ENCODE measurements at places on chromosomes 3 and 15. TPM values are rescaled to one million over a fixed set of nuclear protein-coding genes. Genes with fewer than 3 reads are reported as not detected.

DAZL gene
- total RNA-seq, result 0.25 TPM

CRABP1 gene
- 8.7 TPM for total RNA-seq

SEMA6D gene
- 22.0 TPM for total RNA-seq

CD200 gene
- total RNA-seq, result 2.7 TPM

RPL4 gene
- total RNA-seq, result 3,240 TPM

- DNase-seq, result no peak
Measured at GRCh38 chr3:33597257-33597689, 120.8 kb downstream of the CLASP2 start.

- no peak for DNase-seq
Measured at GRCh38 chr3:71862371-71863140, 77.6 kb upstream of the PROK2 start.

- no peak for DNase-seq
Measured at GRCh38 chr3:71488391-71488809, 95.1 kb downstream of the FOXP1 start.

DNA sequence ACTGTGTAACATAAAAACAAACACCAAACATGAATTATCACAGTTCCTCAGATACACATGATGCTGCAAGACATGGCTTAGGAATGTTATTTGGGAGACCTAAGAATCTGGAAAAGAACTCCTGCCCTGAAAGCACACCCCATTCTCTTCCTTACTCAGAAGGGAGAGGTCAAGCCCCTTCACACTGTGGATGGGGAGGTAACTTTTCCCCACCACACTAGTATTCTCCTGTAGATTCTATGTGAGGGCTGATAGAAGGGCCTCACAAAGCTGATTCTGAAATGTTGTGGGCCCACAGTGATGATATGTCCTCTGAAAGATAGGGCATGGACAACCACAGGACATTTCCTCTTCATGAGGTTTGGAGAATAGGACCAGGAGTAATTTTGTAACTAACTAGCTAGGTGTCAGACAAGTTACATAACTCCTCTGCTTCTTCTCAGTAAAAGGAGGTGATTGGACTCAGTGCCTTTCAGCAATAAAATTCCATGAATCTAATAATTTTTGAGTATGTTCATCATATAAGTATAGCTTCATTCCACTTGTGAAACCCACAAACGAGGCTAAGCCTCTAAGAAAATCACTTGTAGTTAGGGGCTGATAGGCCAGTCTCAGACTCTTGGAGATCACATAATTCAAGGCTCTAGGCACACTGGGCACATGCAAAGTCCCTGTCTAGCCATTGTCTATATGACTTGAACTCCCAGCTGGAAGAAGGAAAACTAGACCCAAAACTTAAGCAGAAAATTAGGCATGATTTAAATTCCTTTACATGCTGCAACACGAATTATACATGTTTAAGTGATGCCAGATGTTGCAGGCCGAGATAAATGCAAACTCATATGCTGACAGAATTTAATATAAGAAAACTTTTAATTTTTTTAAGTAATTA lies 7.5 kb downstream of the PTX3 start:
- DNase-seq, result no peak

DNA sequence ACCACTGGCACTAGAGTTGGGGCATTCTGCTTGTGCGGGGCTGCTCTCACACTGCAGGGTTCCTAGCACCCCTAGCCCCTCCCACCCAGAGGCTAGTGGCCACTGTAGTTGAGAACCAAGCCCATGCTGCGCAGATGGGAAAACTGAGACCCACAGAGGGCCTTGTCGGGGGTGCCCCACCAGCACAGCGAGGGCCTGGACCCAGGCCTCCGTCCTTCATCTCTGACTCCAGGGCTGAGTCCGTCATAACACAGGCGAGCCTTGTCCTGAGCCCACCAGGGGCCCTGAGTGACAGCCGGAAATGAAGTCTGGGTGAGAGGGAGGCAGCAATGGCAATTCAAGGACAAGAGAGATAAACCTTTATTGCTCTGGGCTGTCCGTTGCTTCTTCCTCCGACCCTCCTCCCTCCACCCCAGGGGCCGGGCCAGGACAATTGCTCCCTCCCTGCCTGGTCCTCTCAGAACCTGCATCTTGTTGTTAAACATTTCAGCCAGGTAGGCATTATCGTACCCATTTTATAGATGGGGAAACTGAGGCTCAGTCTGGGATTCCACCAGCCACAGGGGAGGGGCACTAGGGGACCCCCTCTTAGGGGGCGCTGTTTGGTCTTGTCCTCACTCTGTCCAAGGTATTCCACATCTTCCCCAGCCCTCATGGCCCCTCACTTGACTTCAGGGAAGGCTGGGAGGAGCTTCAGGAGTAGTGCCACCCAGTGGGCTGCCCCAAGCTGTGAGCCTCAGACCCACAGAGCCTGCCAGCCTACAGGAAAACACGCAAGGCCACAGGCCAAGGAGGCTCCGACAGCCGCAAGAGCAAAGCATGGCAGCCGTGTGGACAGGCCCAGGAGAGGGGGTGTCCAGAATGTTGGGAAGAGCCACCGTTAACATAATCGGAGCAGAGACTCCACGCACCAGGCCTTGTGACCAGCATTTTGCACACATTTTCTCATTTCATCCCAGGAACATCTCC lies 4.4 kb upstream of the GRIP2 start:
- no peak for DNase-seq

- DNase-seq, result no peak
Measured at GRCh38 chr3:144415492-144415891, 443.9 kb downstream of the DIPK2A start.

- DNase-seq, result peak; percentile 9
Measured at GRCh38 chr15:58457466-58457965, 25.7 kb downstream of the LIPC start.

GRCh38 chr3:174859756-174860155 lies 622 bp downstream of the NAALADL2 start:
- no peak for DNase-seq

DNA sequence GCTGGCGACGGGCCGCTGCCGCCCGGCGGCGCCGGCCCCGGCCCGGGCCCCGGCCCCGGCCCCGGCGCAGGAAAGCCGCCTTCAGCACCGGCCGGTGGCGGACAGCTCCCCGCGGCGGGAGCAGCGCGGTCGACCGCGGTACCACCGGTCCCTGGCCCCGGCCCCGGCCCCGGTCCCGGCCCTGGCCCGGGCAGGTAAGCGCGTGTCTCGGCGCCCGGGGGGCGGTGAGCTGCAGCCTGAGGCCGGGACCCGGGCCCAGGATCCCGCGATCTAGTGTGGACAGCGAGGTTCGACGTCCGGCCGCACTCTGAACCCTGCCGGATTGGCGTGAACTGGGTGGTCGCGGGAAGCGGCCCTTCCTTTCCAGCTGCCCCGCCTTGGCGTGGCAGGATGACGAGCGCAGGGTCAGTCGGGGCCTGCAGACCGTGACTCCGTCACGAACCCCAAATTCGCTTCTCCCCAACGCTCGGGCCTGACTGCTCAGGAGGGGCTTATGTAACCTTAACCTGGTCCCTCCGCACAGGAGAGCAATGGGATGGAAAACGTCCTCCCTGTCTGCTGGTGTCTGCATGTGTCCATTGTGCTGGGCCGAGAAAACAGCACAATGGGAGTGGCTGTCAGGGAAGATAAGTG lies 472 bp downstream of the BSN start:
- DNase-seq, result peak; percentile 64

- peak; percentile 49 for DNase-seq
Measured at GRCh38 chr3:13192471-13193213, 119.4 kb upstream of the IQSEC1 start.

DNA sequence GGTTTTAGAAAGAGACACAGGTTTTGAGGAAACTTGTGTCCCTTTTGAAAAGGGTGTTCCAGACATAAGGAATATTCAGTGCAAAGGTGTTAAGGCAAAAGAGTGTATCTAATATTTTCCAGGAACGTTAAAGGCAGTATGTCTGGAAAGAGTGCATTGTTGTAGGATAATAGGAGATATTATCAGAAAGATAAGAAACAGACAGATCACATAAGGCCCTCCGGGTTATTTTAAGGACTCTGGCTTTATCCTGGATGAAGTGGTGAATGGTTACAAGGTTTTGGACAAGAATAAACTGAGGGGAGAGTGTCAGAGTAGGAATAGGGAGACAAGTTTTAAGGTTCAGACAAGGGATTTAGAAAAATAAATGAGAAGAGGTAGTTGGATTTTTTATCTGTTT lies 493.7 kb upstream of the GRM7 start:
- no peak for DNase-seq

- DNase-seq, result no peak
Measured at GRCh38 chr3:160911411-160911810, 155.4 kb downstream of the PPM1L start.

DNA sequence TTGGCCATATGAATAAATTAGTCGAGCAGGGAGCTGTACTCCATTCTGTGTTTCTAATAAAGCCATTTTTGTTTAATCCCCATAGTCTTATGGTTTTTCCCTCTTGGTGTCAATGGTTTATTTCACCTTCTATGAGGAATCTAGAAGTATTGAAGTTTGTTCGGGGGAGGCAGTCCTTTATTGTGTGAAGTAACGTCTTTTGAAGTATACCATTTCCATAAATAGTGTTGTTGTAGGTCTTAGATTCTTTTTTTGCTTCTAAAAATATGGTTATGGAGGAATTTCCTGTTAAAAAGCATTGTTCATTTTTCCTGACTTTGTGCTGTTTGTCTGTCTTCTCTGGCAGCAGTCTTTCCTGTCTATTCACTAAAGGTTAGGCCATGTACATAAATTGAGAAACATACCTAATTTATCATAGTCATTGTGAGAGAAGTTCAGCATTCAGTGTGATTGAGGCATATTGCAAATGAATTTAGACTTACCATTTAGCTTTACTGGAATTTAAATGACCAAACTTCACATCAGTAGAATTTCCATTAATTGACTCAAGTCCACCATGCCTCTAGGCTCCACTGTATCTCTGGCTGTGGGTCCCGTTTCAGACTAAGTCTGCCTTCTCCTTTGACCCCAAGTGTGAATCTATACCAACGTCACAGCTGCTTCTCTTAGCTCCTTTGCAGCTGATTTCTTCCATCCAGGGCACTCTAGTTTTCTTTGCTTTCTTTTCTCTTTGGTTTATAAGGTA lies 37.3 kb downstream of the YEATS2 start:
- DNase-seq, result no peak

DNA sequence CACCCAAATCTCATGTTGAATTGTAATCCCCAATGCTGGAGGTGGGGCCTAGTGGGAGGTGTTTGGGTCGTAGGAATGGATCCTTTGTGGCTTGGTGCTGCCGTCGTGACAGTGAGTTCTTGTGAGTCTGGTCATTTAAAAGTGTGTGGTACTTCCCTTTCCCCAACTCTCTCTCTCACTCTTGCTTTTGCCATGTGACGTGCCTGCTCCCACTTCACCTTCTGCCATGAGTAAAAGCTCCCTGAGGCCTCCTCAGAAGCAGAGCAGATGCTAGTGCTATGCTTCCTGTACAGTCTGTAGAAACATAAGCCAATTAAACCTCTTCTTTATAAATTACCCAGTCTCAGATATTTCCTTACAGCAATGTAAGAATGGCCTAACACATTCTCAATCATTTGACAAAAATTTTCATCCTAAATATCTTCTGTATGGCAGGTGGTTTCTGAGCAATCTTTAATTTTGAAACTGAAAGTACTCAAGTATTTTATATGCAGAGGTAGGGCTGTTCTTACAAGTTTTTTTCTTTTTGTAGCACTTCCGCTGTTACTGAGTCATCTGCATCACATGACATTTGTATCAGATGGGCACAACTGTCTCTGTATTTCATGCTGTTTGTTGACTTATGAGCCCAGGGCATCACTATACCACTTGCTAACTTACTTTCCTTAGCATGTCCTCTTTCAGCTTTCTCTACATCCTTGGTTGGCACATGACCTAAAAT lies 8.8 kb downstream of the RPL39L start:
- DNase-seq, result no peak

GRCh38 chr3:121918779-121919483 lies 24.7 kb downstream of the SLC15A2 start:
- no peak for DNase-seq

DNA sequence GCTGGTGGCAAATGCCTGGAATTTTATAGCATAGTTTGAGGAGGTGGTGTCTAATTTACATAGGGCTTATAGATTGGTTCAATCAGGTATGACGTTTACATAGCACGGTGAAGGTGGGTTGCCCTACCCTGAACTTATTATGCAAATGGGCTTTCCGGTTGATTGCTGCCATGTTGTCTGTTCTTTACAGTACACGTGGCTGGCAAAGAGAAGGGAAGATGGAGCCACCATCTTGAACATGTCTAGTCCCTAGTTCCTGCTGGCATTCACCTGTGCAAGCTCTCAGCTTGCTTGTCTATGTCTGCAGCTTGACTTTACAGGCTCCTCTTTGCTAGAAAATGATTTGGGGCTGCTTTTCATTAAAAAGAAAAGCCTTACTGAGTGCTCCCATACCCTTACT lies 14.0 kb upstream of the STAC start:
- no peak for DNase-seq

GRCh38 chr15:93920204-93920603 lies 311.2 kb upstream of the MCTP2 start:
- no peak for DNase-seq

DNA sequence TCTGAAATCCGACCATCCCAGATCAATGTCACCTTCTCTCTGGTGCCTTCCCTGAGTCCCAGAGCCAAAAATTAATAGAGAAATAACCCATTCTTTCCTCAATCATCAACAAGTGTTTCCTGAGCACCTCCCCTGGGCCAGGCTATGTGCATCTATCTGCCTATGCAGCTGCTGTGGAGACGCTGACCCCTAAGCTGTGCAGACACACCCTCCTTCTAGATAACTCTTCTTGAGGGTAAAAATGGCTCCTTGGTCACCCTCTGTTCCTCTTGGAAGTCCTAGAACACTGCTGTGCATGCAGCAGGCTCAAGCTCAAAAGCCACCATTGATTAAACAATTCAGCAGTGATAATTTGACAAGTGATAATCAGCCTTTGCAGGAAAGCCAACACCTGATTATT lies 18.4 kb downstream of the CA12 start:
- no peak for DNase-seq

GRCh38 chr15:60215225-60215963 lies 182.4 kb downstream of the ANXA2 start:
- no peak for DNase-seq

All from suprapubic skin (tissue), 4 donors.